Stimulated activated CD8-positive, alpha-beta memory T cell treated with anti-CD3 and anti-CD28 coated beads, Interleukin-4, amount 100 ng/mL, for 1 hour (primary cell): ENCODE measurements at places on chromosomes 2 and 18.

- DNase-seq = no peak
Observed at GRCh38 chr2:3217646-3218045, 160.0 kb downstream of the EIPR1 start.

DNA sequence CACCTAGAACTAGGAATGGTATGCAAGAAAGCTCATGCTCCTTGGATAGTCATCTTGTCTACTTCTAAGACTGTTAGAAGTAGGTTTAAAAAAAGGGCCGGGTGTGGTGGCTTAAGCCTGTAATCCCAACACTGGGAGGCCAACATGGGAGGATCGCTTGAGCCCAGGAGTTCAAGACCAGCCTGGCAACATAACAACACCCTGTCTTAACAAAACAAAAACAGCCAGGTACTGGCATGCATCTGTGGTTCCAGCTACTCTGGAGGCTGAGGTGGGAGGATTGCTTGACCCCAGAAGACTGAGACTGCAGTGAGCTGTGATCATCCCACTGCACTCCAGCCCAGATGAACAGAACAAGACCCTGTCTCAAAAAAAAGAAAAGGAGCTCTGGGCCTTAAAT is 19.9 kb downstream of the PNO1 start:
- DNase-seq = no peak

DNA sequence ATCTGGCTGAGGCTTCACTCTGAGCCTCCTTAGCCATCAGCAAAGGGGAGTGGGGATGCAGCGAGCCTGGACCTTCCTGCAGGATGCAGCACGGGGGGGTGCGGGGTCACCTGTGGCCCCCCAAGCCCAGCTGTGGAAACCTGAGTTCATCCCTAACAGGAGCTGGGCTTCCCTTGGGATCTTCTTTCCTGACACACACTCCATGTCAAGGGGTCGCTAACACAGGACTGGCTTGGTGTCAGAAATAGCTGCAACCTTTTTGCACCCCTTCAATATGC is 174.7 kb downstream of the RTP5 start:
- DNase-seq = no peak

DNA sequence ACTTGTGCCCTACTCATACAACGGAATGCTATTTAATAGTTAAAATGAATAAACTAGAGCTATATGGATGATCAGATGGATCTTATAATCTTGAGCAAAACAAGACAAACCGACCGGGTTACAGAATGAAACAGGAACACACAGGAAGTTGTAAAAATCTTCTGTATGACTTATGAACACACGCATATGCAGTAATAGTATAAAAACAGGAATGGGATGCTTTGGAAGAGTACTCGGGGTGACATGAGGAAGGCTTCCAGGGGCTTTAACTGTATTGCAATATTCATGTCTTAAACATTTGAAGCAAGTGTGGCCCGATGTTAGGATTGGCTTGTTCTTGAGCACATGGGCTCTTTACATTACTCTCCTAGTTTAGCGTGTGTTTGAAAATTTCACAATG is 14.9 kb upstream of the E2F6 start:
- DNase-seq = no peak

GRCh38 chr2:233437439-233437955 is 83.2 kb downstream of the DGKD start:
- no peak for DNase-seq

DNA sequence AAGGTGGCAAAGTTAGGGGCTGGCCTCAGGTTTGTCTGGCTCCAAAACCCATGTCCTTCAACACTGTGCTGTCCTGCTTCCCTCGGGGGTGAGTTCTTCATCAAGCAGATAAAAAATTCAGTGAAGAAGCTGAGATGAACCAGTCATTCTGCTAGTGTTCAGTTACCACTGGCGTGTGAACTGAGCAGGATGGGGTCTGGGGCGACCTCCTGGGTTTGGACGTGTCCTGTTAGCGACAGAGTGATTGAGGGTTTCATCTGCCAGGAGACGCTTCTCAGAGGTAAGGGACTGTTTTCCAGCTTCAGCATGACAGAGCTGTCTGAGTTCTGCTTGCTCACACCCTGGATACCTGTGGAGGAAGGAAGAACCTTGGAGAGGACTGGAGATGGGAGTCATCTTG is 14.6 kb downstream of the CEP68 start:
- DNase-seq = no peak

GRCh38 chr2:40639320-40639719 is 187.4 kb upstream of the SLC8A1 start:
- no peak for DNase-seq

DNA sequence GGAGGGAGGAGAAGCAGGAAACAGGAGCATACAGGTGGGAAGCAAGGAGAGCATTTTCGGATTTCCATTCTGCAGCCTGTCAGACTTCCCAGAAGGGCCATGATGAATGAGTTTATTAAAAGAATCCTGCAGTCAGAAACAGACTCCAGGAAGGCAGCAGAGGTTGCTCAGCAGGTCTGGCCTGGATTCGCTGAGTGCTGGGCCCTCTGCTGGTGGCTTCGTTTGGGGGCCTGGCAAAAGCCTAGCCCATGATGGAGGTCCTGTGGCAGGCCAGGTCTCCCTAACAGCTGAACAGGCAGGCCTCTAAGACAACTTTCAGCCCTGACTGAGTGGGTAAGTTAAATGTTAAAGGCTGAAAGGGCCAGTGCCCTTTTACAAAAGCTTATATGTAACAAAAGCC is 108.2 kb upstream of the CAPN13 start:
- no peak for DNase-seq

GRCh38 chr18:45357686-45358470 is 257.4 kb upstream of the SLC14A2 start:
- no peak for DNase-seq

- DNase-seq = no peak
Observed at GRCh38 chr2:67466734-67467133, 69.6 kb downstream of the ETAA1 start.

GRCh38 chr2:236882074-236882473 is 203.6 kb upstream of the COPS8 start:
- DNase-seq = no peak

GRCh38 chr2:60708630-60709320 is 47.3 kb upstream of the PAPOLG start:
- DNase-seq = no peak

GRCh38 chr2:60505880-60506260 is 47.6 kb downstream of the BCL11A start:
- DNase-seq = no peak

GRCh38 chr2:46914578-46915230 is 902 bp downstream of the MCFD2 start:
- DNase-seq = no peak

- no peak for DNase-seq
Observed at GRCh38 chr2:128425216-128425615, 106.5 kb upstream of the HS6ST1 start.

GRCh38 chr2:56034258-56034657 is 110.7 kb upstream of the EFEMP1 start:
- no peak for DNase-seq

DNA sequence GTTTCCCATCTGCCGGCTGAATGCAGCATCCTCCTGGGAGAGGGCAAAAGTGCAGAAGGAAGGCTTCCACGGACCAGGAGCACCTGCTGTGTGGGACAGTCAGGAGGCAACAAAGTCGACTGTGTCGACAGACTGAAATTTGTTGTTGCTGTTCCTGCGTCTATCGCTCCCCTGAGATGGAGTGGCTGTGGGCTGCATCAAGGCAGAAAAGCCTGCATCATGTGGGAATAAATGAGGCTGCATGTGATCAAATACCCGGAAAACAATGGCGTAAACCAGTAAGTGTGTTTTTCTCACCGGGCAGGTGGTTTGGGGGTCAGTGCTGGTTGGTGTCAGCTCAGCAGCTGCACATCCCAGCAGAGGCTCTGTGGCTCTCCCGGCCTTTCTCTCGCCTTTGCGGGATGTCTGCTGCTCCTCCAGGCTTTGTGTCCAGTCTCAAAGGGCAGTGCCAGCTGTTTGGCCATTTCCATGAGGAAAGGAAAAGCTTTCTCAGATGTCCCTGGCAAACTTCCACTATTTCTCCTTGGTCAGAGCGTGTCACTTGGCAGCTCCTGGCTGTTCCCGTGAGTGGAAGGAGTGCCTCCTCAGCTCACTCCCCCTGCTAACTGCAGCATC is 262.4 kb downstream of the NDUFA10 start:
- no peak for DNase-seq

GRCh38 chr2:109374548-109375130 is 239.1 kb downstream of the SEPTIN10 start:
- no peak for DNase-seq

- no peak for DNase-seq
Observed at GRCh38 chr2:84832772-84833461, 48.0 kb downstream of the TRABD2A start.

DNA sequence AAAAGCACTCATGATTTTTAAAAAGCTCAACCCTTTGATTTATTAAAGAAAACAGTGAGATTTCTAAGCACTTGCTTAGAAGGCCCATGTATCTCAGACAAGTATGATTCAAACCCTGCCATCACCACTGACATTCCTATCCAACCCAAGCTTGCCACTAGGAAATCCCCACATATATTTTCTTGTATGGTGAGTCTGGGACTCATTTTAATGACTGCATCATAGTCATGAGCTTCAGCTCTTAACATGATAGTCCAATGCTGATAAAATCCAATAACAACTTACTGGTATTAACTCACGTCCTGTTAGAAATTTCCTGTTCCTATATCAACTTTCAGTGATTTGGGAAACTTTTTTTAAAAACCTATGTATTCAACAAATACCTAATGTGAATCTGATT is 39.4 kb upstream of the NCKAP5 start:
- DNase-seq = no peak

- DNase-seq = no peak
Observed at GRCh38 chr18:68764016-68764415, 33.9 kb upstream of the CCDC102B start.

DNA sequence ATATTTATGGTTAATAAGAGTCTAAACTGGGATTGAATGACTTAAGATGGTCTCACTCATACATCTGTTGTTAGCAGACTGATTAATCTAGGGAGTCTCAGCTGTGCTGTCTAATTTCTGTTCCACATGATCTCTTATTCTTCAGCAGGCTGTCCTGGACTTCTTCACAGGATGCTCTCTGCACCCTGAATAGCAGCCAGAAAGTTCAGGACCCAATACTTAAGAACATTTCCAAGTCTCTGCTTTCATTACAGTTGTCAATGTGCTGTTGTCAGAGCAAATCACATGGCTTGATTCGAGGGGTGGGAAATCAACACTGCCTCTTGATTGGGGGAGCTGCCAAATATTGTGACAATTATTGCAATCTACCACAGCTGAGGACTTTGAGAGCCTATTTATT is 627.1 kb upstream of the SLC8A1 start:
- DNase-seq = no peak

DNA sequence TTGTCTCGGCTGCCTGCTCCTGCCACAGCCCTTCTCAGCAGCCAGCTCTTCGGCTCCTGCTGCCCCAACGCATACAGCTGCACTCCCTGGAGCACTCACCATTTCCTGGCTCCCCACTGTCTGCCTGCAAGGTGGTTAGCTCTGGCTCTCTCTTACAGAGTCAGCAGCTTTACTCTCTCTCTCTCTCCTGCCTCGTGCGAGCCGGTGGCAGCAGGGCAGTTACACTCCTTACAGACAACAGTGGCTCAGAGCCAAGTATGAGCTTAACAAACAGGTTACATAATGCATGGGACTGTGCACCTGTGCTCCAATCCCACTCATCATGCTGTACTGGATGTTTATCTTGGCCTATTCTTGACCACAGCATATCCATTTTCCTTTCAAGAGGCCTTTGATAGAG is 47.4 kb upstream of the DNAJC10 start:
- DNase-seq = no peak
